ENCODE measurements at places on chromosomes 1 and 21. TPM values are rescaled to one million over a fixed set of nuclear protein-coding genes. Genes with fewer than 3 reads are reported as not detected.

DNA sequence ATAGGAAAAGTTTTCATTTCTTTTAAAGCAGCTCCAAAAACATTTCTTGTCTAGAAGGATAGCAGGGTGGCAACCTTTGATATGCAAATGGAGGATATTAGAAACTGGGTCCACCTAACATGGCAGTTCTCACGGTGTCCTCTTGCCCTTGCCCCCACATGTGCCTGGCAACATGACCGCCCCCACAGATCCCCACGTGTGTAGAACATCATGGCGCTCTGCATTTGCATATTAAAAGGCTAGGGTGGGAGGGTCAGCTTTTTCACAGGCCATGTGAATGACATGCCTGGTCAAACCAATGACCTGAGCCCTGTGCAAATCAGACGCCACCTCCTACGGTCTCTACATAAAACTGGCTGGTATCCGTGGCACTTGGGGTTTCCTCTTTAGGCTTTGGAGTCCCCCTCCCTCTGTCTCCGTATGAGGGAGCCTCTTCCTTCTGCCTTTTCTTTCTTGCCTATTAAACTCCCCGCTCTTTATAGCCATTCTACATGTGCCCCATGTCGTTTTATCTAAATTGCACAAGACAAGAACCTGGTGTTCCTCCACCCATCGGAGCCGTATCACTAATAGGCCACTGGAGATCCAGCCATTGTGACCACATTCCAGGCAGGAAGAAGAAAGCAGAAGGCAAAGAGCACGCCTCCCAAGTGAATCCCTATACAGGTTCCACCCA lies 71.3 kb downstream of the WDR4 start:
- no peak for DNase-seq

DNA sequence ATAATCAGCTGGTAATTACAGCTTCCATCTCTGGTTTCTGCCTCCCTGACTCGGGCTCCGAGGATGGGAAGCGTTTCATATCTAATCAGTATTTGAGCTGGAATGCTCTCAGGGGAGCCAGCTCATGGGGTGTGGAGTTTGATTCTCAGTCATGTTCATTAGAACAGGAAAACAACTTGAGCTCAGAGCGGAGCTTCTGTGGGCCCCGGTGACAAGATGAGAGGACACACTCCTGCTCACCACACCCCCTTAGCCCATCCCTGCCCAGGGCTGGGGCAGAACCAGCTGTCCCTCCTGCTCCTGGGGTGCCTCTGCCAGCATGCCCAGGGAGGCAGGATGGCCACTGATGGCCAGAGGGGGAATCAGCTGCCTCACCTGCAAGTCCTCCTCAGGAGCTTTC lies 726.0 kb downstream of the PTPRU start:
- DNase-seq: no peak

- DNase-seq: no peak
Observed at GRCh38 chr1:171800342-171800741, 18.9 kb downstream of the METTL13 start.

- DNase-seq: no peak
Observed at GRCh38 chr21:32705139-32705538, 22.7 kb downstream of the SYNJ1 start.

POFUT2 gene
- 44.3 TPM for total RNA-seq

All from T-cell (primary cell).